ENCODE measurements at places on chromosomes 4 and X. TPM values are rescaled to one million over a fixed set of nuclear protein-coding genes. Genes with fewer than 3 reads are reported as not detected.

DNA sequence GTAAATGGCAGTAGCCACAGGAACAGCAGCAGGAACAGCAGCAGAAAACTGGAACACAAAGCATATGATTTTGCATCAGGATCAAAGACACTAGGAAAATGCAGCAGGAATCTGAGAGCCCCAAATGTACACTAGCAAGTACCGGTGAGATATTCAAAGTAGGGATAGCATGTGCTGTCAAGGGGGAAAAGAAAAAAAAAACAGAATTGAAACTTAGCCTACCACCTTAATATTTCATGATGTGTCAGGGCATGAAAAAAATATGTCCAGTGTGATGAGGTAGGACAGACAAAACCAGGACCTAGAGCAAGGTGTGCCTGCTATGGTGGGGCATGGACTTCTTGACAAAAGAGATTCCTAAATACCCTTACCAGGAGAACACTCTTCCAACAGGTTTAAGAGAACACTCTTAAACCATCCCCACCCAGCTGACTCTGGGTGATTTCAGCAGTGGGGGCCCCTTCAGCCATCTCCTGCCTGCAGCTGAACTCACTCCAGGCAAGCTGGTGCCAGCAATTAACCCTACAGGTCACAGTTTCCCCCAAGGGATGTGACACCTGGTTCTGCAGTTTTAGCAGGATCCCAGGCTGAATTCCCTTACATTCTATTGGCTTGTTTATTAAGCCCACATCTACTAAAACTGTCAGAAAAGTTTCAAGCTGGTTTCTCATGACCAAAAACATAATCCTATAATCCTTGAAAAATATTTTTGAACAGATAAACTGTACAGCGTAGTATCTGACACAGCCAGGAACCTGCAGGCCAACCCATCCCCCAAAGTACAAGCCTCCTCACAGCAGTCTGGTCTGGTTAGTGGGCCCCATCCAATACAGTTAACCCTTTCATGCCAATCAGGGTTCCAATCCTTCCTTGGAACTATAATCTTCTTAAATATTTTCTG, 62.9 kb upstream of the FMR1 start:
- DNase-seq, result no peak

GRCh38 chr4:186851291-186852072, 127.8 kb upstream of the FAT1 start:
- DNase-seq, result no peak

DNA sequence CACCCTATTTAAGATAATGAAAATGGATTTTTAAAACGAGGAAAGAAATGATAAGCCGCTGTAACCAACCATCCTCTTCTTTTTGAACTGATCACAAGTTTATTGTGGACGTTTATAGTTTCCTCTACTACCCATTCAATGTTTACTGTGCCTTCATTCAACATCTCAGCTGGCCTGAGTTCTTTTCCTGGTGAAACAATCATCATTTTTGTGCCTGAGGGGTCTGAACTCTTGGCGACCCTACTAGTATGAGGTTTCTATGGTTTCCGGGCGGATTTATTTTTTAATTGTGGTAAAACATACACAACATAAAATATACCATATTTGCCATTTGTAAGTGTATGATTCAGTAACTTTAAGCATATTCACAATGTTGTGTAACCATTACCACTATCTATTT, 100.7 kb downstream of the SPRY1 start:
- no peak for DNase-seq

CT45A5 gene
- not detected for total RNA-seq

HTR2C gene
- total RNA-seq, result not detected

NR3C2 gene
- total RNA-seq, result 42.5 TPM

H2BW2 gene
- not detected for total RNA-seq

CDKL5 gene
- 3.6 TPM for total RNA-seq

DNA sequence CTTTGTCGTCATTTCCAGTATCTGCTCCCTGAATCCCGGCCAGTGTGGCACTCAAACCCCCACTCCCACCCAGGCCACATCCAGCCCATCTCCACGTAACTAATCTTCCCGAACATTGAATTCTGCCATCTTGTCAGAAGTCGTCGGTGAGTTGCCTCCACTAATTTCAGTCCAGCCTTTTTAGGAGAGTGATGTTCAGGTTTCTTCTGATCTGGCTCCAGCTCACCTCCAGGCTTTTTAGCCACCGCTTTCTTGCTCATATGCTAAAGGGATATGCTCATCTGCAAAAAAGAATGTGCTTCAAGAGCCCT, 1.3 kb downstream of the TMEM165 start:
- no peak for DNase-seq

IL15 gene
- total RNA-seq, result 4.7 TPM

DNA sequence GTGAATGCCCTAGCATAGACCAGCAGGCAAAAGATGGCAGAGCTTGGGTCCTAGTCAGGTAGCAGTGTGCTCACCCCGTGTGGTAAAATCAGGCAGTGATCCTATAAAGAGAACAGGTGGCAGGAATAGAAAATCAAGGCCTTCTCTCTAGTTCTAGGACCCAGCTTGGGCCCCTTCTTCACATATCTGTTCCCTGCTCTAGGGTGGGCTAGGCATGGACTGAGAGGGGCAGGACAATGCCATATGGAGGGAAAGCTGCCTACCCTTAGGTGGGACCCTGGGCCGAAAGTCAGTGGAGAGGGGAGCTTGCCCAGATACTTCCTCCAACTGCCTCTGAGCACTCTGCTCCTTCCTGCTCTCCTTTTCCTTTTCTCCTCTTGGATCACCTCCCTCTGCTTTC, 117.4 kb upstream of the NALF2 start:
- DNase-seq, result no peak

GRCh38 chr4:28686618-28687017, 1826.0 kb downstream of the STIM2 start:
- DNase-seq, result no peak

- no peak for DNase-seq
Observed at GRCh38 chr4:39786838-39787237, 88.9 kb downstream of the UBE2K start.

DNA sequence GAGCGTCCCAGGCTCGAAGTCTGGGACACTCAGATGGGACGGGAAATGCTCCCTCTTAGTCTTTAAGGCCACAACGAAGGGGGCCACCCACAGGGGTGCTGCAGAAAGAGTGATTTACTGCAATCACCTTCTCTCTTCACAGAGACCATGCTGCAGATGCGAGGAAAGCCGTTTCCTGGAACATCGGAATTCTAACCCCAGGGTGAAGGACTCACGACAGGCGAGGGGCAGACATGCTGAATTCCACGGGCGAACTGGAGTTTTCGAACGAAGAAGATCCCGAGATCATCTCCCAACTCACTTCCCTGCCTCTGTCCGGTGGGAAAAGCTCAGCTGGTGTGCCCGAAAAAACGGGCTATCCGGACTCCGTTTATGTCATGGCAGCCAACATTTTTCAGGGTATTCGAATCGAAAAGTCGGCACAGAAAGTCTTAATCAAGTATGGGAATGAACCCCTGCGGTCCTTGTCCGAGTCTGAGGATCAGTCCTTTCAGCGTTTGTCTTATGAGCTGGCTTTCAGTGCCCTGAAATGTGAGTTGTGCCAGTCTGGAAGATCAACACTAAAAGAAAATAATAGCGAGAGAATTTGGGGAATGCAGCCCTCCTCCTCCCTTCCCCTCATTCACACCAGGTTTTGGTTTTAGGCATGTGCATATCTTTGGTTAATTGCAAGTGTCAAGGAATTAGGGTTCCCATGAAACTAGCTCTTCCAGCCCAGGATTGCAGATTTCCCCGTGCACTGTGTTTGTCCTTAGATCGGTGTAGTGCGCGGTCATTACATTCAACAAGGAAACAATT, 905 bp downstream of the NSUN7 start:
- DNase-seq, result no peak

ARX gene
- total RNA-seq, result not detected

- DNase-seq, result no peak
Observed at GRCh38 chrX:150408561-150408960, 45.4 kb downstream of the MAMLD1 start.

- no peak for DNase-seq
Observed at GRCh38 chrX:152831391-152831790, 528 bp downstream of the NSDHL start.

DNA sequence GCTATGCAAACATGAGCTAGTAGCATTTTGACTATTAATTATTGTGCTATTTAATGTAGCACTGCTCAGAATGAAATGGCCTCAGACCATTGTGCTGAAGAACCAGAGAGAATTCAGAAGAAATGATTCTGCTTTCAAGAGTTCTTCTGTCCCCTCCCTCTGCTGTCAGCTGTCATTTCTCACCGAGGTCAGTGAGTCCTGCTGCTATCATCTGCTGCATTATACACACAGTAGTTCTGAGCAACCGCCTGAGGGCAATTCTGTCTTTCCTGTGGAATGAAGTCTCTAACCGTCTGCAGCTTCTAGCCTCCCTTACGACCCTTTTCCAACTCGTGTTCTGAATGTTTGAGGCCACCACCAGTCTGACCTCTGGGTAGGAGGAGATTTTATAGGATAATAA, 249.4 kb downstream of the HNRNPD start:
- no peak for DNase-seq

DNA sequence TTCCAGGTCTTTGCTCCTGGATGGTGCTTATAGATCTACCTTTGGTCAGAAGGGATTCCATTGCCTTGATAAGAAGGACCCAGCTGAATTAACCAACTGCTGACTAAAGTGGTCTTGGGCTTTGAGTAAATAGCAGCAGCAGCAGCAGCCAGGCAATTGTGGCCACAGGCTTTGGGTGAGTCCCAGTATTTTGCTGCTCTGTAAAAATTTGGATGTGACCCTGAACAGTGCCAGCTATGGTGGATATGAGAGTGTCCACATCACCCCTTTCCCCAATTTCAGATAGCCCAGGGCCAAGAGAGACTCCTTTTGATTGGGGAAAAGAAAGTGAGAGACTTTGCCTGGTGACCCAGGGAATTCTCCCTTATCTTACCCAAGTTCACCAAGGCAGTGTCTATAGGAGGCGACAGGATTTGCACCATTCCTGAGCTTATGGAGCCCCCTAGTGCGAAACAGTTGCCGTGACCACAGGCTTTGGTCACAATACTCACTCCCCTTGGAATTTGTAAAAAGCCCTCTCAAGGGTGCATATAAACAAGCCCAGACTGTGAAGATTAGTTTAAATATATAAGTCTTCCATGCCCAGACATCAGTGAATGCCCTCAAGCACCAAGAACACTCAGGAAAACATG, 518.0 kb downstream of the TMA16 start:
- no peak for DNase-seq

DNA sequence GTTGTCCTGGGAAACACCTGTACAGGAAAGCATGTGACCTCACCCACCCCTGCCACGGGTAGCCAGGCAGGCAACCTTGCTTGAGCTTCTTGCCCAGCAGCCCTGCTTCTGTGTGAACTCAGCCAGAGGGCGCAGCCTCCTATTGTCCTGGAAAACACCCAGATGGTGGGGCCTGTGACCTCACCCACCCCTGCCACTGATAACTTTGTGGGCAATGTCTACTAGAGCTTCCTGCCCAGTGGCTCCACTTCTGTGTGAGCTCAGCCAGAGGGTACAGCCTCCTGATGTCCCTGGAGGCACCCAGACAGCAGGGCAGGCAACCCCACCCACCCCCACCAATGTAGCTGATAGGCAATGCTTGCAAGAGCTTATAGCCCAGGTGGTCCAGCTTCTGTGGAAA, 146.3 kb downstream of the DTHD1 start:
- no peak for DNase-seq

ATP8A1 gene
- total RNA-seq, result 59.2 TPM

GRCh38 chr4:181647396-181648147, 595.6 kb upstream of the TENM3 start:
- DNase-seq, result no peak

DNA sequence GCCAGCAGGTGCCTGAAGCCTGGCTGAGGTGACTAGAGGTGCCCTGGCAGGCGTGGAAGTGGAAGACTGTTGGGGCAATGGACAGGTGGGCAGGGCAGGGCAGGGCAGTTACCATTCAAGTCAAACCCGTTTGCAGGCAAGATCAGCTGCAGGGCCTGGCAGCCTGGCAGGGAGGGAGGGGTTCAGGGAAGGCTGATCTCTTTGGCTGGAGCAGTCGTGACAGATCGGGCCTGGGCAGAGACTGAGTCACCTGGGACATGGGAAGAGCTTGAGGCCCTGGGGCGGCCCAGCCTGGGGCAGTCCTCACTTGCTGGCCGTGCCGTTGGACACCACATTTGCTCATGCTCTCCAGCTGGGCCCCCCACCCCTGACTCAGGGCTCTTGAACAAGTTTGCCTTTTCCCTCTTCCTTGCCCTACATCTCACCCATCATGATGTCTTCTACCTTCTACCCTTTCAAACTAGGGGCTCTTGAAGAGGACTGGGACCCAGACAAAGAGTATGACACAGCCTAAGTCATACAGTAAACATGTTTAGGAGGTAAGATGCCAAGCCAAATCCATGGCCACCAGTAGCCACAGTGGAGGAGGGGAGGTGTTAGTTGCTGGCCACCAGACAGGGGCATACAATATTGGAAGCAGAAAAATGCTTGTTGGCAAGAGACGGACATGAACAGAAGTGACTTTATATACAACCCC, 2.0 kb upstream of the ZNF185 start:
- DNase-seq, result no peak

- no peak for DNase-seq
Observed at GRCh38 chr4:36758312-36759178, 477.1 kb downstream of the DTHD1 start.

DNA sequence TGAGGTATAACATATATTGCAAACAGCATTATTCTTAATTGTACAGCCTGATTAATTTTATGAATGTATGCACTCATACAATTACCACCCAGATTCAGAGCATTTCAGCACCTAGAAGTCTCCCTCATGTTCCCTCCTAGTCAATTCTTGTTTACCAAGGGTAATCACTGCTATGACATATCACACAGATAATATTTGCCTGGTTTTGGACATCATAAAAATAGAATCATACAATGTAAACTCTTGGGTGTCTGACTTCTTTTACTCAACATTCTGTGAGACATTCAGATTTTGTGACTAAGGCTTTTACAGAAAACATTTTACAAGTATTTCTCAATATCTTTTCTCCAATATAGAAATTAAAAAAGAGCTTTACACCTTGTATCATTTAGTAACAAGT, 66.9 kb downstream of the PTPN13 start:
- no peak for DNase-seq

AWAT2 gene
- total RNA-seq, result not detected

All from T-helper 17 cell (primary cell).